Mesenteric fat pad (tissue), 1 donor: ENCODE measurements at places on chromosomes 7 and 10. TPM values are rescaled to one million over a fixed set of nuclear protein-coding genes. Genes with fewer than 3 reads are reported as not detected.
A peak's percentile ranks its signal among the peaks of the same experiment; 100 is the strongest.

Gene RBM48
- total RNA-seq, result 8.0 TPM

Gene PLOD3
- 74.3 TPM for total RNA-seq

DNA sequence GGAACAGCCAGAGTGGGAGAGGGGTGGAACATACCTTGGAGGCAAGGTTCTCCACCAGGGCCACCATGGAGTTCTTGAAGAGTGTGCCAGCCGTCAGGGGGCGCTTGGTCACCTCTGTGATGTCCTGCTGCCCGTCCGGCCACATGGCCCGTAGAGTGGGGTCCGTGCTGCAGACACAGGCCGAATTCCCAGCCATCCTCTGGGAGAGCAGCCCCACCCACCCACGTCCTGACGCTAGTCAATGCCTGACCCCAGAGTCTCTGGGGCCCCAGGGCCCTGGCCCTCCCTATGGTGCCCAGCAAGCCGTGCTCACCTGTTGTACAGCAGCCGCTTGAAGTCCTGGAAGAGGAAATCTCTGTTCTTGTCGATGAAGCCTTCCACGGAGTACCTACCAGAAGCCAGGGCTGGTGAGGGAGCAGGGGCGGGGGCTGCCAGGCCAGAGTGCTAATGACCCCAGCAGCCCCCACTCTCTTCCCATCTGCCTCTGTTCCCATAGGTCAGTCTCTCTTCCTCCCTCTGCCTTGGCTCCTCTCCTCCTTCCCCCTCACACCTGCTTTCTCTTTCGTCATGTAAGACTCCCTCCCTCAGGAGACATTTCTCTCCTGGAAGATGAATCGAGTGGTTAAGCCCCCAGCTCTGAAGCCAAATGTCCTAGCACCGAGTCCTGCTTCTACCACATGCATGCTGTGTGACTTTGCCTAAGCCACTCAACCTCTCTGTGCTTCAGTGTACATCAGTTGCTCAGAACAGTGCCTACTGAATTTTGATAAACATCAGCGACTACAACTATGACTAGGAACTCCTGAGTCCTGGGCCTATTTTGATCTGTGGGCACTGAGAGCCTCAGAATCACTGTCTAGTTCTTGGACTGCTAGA is 11.0 kb downstream of the MYO1G start:
- peak; percentile 78 for DNase-seq

DNA sequence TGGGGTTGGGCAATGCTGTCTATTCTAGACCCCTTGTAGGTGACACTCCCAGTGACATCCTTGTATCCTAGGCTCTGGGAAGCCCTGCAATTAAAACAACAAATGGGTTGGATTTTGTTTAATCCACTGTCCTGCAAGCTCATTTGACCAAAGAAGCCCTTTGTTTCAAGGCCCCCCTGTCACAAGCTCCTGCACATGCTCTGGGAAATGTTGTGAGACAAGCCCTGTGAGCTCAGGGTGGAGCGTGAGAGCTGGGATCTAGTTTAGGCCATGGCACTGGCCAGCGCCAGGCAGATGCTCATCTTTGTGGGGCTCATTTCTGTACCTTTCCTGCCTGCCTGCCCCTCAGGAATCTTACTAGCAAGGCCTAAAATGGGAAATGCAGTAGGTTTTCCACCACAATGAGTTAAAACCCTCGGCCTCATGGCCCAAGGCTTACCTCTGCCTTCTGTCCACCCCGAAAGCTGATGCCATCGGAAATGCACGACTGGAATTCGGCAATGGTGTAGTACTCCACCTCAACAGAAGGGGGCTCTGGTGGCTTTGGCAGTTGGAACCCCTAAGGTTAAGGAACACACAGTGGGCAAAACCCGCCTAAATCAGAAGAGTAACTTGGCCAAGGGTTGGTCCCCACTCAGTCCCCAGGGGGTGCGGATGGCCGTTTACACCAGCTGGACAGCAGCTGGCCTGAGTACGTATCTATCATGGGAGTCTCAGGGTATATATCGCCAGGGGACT is 112.0 kb downstream of the NEURL1 start:
- no peak for DNase-seq

- DNase-seq, result no peak
These were observed 154.0 kb downstream of the SGMS1 start for GRCh38 chr10:50469778-50470193.

GRCh38 chr10:43082746-43083145 is 5.9 kb downstream of the RET start:
- no peak for DNase-seq

- no peak for DNase-seq
These were observed 156.3 kb upstream of the TMEM106B start for GRCh38 chr7:12054830-12055229.
